Natural killer cell treated with Interleukin-12 subunit alpha and Interleukin-12 subunit beta and Interleukin-15 and Interleukin-18, amount 100 ng/mL, for 72 hours (primary cell): ENCODE measurements at places on chromosomes 4 and X. TPM values are rescaled to one million over a fixed set of nuclear protein-coding genes. Genes with fewer than 3 reads are reported as not detected.
A peak's percentile ranks its signal among the peaks of the same experiment; 100 is the strongest.

DNA sequence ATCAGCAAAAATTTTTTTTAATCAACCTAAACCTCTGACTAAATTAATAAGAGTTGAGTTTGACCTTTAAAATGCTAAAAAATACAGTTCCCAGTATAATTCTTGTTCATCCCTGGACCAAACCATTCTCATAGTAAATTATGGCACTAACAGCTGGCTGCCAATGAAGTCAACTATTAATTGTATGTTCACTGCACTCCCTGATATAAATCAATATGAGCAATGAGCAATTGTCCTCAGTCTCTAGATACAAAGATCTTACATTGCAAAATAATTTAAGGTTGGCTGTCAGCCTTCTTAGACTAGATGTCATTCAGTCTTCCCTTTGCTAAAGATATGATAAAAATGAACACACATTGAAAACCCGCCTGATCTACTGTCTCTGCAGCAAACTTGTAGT lies 39.3 kb downstream of the NKX6-1 start:
- peaks cover 13% of the 10 kb centered on the region for H3K27me3 ChIP-seq
- H3K36me3 ChIP-seq, result peaks cover 10% of the 10 kb centered on the region
- no peak overlapping the region for H3K27ac ChIP-seq
- no peaks in the 10 kb centered on the region for H3K4me1 ChIP-seq

DNA sequence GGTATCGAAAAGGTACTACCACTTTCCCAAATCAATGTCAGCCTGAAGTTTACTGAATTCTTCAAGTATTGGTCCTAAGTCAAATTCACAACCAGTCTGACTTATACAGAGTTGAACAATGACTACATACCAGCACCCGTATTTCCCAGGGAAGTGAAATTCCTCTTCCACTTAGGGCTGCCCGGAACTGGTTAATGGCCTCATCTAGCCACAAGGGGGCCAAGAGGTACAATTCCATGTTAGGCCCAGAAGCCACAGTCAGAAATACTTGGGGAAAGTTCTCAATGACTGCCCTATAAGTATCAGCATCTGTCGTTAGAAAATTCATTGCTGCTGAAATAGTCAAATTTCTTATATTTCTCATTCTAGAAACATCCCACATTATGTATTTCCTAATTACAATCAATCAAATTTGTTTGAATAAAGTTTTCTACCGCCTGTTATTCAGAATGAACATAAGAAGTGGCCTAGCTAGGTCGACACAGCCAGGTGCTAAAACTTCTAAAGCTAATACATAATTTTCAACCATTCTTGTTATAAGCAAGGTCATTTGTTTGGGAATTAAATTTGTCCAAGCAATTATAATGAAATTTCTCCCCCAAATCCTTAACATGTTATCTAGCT lies 5.6 kb upstream of the PCDH7 start:
- peaks cover 27% of the 10 kb centered on the region for H3K36me3 ChIP-seq
- no peak overlapping the region for H3K4me3 ChIP-seq
- no peak overlapping the region for H3K27ac ChIP-seq
- H3K27me3 ChIP-seq, result peaks cover 11% of the 10 kb centered on the region
- DNase-seq, result no peak

The GABRG1 gene
- not detected for total RNA-seq

The PALLD gene
- total RNA-seq, result 11.0 TPM

The GATA1 gene
- total RNA-seq, result 0.73 TPM

The XPNPEP2 gene
- total RNA-seq, result 0.55 TPM

GRCh38 chr4:181264893-181265292 lies 978.3 kb upstream of the TENM3 start:
- no peak overlapping the region for H3K4me3 ChIP-seq
- H3K36me3 ChIP-seq, result no peaks in the 10 kb centered on the region
- H3K27me3 ChIP-seq, result no peaks in the 10 kb centered on the region
- H3K4me1 ChIP-seq, result no peaks in the 10 kb centered on the region
- no peak for DNase-seq
- no peak overlapping the region for H3K27ac ChIP-seq

The MAB21L2 gene
- not detected for total RNA-seq

DNA sequence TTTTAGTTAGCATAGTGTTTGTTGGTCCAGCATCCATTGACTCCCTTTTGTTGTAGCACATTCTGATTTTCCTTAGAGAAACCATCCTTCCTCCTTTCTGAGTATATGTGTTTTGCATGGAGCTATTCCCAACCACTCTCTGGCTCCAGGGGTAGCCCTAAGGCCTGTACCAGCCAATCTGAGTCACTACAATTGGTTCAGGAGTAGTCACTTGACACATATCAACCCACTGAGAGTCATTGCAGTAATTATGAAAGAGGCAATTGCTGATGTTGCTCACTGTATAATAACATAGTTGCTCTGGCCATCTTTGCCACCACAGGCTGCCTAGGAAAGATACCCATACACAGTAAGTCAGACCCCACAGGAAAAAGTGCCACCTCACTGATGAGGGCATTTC lies 71.2 kb upstream of the GRID2 start:
- H3K4me1 ChIP-seq, result no peaks in the 10 kb centered on the region
- no peaks in the 10 kb centered on the region for H3K27me3 ChIP-seq
- no peak for DNase-seq

The RBMXL3 gene
- not detected for total RNA-seq

GRCh38 chr4:138055890-138056289 lies 186.3 kb downstream of the SLC7A11 start:
- no peak overlapping the region for H3K4me3 ChIP-seq
- H3K36me3 ChIP-seq, result no peaks in the 10 kb centered on the region
- H3K27me3 ChIP-seq, result no peaks in the 10 kb centered on the region
- no peaks in the 10 kb centered on the region for H3K4me1 ChIP-seq

The P2RY8 gene
- 59.1 TPM for total RNA-seq

DNA sequence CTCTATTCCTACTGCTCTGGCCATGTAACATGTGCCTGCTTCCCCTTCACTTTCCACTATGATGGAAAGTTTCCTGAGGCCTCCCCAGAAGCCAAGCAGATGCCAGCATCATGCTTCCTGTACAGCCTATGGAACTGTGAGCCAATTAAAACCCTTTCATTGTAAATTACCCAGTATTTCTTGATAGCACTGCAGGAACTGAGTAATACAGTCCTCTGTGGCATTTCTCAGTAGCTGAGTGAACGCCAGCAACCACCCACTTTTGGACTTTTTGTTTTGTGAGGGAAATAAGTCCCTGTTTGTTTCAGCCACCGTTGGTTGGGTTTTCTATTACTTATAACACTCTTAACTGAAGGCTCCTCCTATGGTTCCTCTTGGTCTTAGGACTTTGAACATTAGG lies 104.1 kb downstream of the C4orf51 start:
- H3K4me1 ChIP-seq, result peaks cover 18% of the 10 kb centered on the region
- peaks cover 26% of the 10 kb centered on the region for H3K36me3 ChIP-seq

- no peak overlapping the region for H3K27ac ChIP-seq
- H3K4me3 ChIP-seq, result no peak overlapping the region
- H3K27me3 ChIP-seq, result peaks cover 17% of the 10 kb centered on the region
- H3K4me1 ChIP-seq, result no peaks in the 10 kb centered on the region
Observed at GRCh38 chrX:133249266-133250058, 31.3 kb upstream of the TFDP3 start.

DNA sequence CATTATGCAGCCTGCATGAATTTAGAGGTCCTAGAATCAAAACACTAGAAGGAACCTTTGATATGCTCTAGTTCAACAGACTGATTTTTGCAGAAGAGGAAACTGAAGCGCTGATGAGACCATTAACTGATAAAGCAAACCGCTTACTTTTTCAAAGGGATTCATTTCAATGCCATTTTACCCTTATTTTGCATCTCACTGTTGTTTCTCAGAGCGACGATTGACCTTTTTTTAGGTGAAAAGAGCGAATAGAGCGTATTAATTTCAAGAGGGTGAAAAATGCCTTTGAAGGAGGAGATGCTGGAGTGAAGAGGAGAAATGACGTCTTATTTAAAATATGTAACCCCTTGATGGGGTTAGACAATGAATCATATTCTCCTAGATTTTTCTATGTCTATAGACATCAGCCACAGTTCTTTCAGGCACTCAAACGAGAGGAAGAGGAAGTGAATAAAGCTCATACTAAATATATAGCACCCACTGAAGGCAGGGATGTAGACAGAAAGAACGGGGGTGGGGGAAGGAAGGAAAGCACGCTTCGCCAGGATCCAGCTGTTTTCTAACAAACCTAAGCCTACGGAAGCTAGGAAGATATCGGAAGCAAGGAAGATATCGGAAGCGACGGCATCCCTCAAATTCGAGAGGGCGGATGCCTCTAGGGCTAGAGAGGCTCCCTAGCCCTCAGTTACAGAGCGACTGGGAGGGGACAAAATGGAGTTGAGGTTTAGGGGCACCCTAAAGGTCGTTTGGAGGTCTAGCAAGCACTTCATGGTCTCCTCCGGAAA lies 848 bp downstream of the ACSL4 start:
- peak overlapping the region; percentile 92 for H3K4me3 ChIP-seq
- H3K27ac ChIP-seq, result peak overlapping the region; percentile 89
- H3K4me1 ChIP-seq, result peaks cover 30% of the 10 kb centered on the region
- peaks cover 2% of the 10 kb centered on the region for H3K27me3 ChIP-seq
- H3K36me3 ChIP-seq, result peaks cover 15% of the 10 kb centered on the region

The ZCCHC18 gene
- 4.8 TPM for total RNA-seq

DNA sequence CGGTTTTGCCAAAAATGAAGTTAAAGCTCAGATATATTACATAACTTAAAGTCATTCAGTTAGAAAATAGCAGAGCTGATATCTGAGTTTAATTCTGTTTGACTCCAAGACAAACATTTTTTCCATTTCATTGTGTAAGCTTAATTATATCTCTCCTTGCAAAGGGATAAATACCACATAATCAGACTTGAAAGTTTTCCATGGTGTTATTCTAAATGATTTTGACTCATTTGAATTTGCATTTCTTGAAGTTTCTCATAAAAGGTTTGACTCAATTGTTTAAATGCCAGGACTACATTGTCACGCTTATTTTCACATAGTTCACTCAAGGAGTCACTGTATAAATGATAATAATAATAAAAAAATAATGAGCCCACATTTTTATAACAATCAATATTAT lies 39.4 kb upstream of the DDX60 start:
- no peak overlapping the region for H3K4me3 ChIP-seq
- no peaks in the 10 kb centered on the region for H3K27me3 ChIP-seq
- peaks cover 34% of the 10 kb centered on the region for H3K36me3 ChIP-seq
- no peak for DNase-seq
- H3K4me1 ChIP-seq, result no peaks in the 10 kb centered on the region

DNA sequence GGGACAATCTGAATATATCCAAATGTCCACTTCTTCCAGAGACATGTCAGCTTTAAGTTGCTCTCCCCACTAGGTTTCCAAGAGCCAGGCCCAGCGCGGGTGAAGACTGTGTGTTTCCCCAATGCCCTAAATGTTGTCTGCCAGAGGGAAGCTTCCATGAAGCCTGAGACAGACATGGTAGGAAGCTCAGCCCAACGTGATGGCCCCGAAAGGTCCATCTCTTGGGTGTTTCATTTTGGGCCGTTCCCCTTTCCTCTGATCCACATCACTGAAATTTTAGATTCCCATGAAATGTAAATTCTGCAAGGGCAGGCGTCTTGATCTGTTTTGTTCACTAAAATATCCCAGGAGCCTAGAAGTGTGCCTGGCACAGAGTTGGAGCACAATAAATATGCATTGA lies 25.4 kb upstream of the PROM1 start:
- no peak overlapping the region for H3K4me3 ChIP-seq
- no peak for DNase-seq
- H3K27ac ChIP-seq, result no peak overlapping the region
- H3K36me3 ChIP-seq, result no peaks in the 10 kb centered on the region
- no peaks in the 10 kb centered on the region for H3K4me1 ChIP-seq

The HTRA3 gene
- total RNA-seq, result not detected
